ENCODE measurements at places on chromosomes 13 and 19. TPM values are rescaled to one million over a fixed set of nuclear protein-coding genes. Genes with fewer than 3 reads are reported as not detected.

- DNase-seq = no peak
These were observed 114.8 kb upstream of the TDRD3 start for GRCh38 chr13:60282186-60282585.

DNA sequence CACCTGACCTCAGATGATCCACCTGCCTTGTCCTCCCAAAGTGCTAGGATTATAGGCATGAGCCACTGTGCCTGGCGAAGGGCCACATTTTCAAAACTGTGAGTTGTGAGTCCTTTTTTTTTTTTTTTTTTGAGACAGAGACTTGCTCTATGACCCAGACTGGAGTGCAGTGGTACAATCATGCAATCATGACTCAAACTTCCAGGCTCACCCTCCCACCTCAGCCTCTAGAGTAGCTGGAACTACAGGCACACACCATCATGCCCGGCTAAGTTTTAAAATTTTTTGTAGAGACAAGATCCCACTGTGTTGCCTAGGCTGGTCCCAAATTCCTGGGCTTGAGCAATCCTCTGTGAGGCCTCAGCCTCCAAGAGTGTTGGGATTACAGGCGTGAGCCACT is 3.8 kb upstream of the MYPOP start:
- no peak for DNase-seq

GRCh38 chr13:62209529-62209928 is 793.9 kb upstream of the PCDH20 start:
- no peak for DNase-seq

DNA sequence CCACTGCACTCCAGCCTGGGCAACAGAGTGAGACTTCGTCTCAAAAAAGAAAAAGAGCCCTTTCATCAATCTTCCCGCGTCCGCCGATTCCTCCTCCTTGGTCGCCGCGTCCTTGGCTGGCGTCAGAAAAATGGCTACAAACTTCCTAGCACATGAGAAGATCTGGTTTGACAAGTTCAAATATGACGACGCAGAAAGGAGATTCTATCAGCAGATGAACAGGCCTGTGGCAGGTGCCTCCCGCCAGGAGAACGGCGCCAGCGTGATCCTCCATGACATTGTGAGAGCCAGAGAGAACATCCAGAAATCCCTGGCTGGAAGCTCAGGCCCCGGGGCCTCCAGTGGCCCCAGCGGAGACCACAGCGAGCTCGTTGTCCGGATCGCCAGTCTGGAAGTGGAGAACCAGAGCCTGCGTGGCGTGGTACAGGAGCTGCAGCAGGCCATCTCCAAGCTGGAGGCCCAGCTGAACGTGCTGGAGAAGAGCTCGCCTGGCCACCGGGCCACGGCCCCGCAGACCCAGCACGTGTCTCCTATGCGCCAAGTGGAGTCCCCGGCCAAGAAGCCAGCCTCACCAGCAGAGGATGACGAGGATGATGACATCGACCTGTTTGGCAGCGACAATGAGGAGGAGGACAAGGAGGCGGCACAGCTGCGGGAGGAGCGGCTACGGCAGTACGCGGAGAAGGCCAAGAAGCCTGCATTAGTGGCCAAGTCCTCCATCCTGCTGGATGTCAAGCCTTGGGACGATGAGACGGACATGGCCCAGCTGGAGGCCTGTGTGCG is 2.1 kb upstream of the MISP3 start:
- no peak for DNase-seq

GRCh38 chr13:92734068-92734467 is 492.5 kb upstream of the GPC6 start:
- DNase-seq = no peak

Gene C1QTNF9B
- total RNA-seq = 3.6 TPM
